ENCODE measurements at places on chromosomes 1 and 21. TPM values are rescaled to one million over a fixed set of nuclear protein-coding genes. Genes with fewer than 3 reads are reported as not detected.
A peak's percentile ranks its signal among the peaks of the same experiment; 100 is the strongest.

Gene GSTM1
- total RNA-seq, result 14.1 TPM

Gene LCE2A
- not detected for total RNA-seq

DNA sequence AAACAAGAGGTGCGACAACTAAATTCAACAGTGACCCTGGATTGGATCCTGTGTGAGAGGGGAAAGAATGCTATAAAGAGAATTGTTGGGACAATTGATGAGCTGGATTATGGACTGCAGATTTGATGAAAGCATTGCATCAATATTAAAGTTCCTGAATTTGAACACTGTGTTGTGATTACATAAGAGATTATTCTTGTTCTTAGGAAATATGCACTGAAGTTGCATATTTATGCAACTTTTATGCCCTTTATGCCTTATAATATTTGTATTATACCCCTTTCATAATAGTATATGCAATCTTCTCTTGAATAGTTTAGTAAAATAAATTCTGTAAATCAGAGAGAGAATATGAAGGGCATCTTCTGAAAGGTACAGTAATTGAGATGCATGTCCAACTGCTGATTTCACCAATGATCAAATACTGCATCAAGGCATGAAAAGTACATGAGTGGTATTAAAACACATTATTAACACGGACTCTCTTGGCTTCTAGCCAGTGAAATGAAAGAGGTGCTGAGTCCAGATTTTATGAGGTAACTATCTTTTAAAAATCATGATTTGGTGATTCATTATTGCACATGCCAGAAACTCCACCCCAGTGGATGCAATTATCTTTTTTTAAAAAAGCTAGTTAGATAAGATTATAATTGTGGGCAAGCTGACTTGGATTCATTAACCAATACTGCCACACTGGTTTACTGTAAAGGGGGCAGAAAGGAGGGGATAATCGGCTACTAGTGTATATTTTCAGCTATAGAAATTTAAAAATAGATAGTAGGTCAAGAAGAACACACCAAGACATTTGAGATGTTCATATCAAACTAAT is 19.9 kb upstream of the LPAR3 start:
- H3K36me3 ChIP-seq, result no peaks in the 10 kb centered on the region
- H3K4me3 ChIP-seq, result no peak overlapping the region
- no peaks in the 10 kb centered on the region for H3K27me3 ChIP-seq
- no peak for DNase-seq

Gene ZSWIM5
- total RNA-seq, result 2.5 TPM

GRCh38 chr1:209768354-209768774 is 12.5 kb downstream of the TRAF3IP3 start:
- H3K27me3 ChIP-seq, result no peaks in the 10 kb centered on the region
- peak overlapping the region; percentile 72 for H3K27ac ChIP-seq
- no peak for DNase-seq
- no peak overlapping the region for H3K4me3 ChIP-seq

Gene LAMB3
- 4.4 TPM for total RNA-seq
